Muscle of leg (tissue), 16 donors: ENCODE measurements at places on chromosomes 2 and 18. TPM values are rescaled to one million over a fixed set of nuclear protein-coding genes. Genes with fewer than 3 reads are reported as not detected.

Gene TANC1
- total RNA-seq, result 14.3 TPM

- DNase-seq, result peak; percentile 77
Observed at GRCh38 chr2:47034973-47035609, 119.5 kb upstream of the MCFD2 start.

DNA sequence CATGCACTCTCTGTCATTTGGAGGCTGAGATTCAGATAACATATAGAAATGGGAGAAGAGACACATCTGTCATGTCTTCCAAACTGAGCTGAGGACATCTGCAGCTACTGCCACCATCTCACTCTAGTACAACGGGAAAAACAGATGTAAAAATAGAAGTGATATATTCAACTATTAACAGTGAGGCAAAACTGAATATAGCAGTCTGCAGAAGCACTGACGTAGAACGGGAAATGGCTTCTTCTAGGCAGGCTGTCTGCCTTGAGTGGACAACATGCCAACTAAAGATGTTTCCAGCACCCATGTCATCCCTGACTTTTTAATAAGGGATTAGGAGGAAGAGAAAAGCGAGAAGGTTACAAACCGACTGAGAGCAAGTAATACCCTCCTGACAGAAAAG is 51.6 kb downstream of the MRPL33 start:
- DNase-seq, result peak; percentile 37

DNA sequence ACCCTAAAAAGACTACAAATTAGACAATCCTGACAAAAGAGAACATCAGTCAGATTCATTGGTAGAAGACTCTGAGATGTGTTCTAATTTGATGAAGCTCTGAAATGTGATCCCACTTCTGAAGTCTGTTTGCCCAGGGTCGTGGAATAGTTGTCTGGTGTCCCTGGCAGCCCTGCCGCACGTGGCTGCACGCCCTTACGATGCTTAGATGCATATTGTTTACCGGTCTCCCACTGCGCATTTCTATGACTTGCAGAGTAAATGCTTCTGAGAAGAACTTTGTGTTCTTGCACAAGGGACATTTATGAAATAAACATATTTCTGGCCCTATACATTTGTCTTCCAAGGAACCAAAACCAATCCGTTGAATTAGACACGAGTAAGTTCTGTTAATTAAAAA is 243.2 kb downstream of the BABAM2 start:
- DNase-seq, result no peak

DNA sequence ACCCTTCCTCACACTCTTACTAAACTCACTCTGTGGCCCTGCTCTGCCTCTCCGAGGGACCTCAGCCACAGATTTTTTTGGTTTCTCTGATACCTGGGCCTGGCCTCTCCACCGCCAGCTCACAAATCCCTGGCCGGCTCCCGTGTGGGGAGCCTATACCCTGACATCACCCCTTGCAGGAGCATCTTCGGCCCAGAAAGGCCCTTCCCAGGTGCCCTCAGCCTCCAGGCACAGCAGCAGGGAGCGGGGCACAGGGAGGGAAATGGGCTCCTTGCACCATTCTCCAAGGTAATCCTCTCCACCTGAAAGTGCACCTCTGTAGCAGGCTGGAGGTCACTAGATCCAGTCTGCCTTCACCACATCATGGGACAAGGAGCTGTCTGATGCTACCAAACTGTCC is 43.2 kb downstream of the CRACDL start:
- no peak for DNase-seq
